ENCODE measurements at places on chromosomes 2 and 18. TPM values are rescaled to one million over a fixed set of nuclear protein-coding genes. Genes with fewer than 3 reads are reported as not detected.
A peak's percentile ranks its signal among the peaks of the same experiment; 100 is the strongest.

The SLC20A1 gene
- 47.8 TPM for total RNA-seq

GRCh38 chr2:207896525-207897285 is 127.0 kb upstream of the FZD5 start:
- no peak overlapping the region for H3K27ac ChIP-seq
- H3K36me3 ChIP-seq: no peaks in the 10 kb centered on the region
- no peaks in the 10 kb centered on the region for H3K27me3 ChIP-seq
- no peak for DNase-seq
- H3K4me1 ChIP-seq: no peaks in the 10 kb centered on the region
- no peak overlapping the region for H3K4me3 ChIP-seq

GRCh38 chr2:120815292-120815691 is 79.6 kb downstream of the GLI2 start:
- no peak overlapping the region for H3K4me3 ChIP-seq
- no peaks in the 10 kb centered on the region for H3K27me3 ChIP-seq
- H3K27ac ChIP-seq: no peak overlapping the region
- H3K4me1 ChIP-seq: peaks cover 29% of the 10 kb centered on the region

- H3K27ac ChIP-seq: peak overlapping the region; percentile 61
- no peak for DNase-seq
- H3K36me3 ChIP-seq: no peaks in the 10 kb centered on the region
- peaks cover 65% of the 10 kb centered on the region for H3K4me1 ChIP-seq
These were observed 46.0 kb downstream of the TNS1 start for GRCh38 chr2:217956586-217957457.

The VWC2L gene
- 0.87 TPM for total RNA-seq

DNA sequence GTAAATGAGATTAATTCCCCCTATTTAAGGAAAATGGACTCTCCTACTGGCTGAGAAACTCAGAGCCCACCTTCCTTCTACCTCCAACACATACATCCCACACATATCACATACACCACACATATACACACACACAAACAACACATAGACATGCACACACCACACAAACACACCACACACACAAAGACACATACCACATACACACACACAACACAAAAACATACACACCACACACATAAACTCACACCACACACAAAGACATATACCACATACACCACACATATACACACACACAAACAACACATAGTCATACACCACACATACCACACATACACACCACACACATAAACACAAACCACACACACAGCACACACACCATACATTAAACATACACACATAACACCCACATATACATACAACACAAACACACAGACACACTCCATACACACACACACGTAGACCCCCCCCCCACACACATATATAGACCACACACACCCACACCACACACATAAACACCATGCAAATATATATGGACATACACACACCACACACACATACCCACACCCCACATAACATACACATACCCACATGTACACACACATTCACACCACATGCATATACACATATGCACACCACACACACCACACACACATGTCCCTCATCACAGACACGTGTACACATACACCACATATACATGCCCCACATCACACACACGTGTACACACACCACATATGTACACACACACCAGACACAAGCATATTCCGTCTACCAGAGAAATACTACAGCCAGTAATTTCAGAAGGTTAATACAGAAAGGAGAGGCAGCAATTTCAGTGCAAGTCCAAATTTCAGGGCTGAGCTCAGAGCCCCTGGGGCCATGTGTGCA is 204.3 kb downstream of the SNTG2 start:
- H3K27me3 ChIP-seq: no peaks in the 10 kb centered on the region
- H3K4me1 ChIP-seq: no peaks in the 10 kb centered on the region
- H3K4me3 ChIP-seq: no peak overlapping the region
- DNase-seq: no peak
- no peaks in the 10 kb centered on the region for H3K36me3 ChIP-seq

- no peak overlapping the region for H3K27ac ChIP-seq
- DNase-seq: no peak
- no peak overlapping the region for H3K4me3 ChIP-seq
These were observed 50.6 kb downstream of the PMAIP1 start for GRCh38 chr18:59950215-59950944.

The EHBP1 gene
- 99.5 TPM for total RNA-seq

DNA sequence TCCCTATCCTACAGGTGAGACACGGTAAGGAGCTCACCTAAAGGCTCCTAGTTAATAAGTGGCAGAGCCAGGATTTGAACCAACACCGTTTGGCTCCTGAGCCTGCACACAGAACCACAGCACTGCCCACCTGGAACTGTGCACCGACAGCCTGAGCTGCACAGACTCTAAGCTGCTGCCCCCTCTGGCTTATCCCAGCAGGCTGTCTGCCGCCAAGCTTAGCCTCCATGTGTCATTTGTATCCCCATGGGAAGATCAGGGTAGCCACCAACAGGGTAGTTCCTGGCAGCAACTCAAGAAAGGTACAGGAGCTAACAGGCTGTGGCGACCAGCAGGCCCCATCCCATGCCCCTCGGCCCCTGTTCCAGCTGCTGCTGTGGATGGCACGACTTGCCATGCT is 135.7 kb downstream of the LRRC30 start:
- no peaks in the 10 kb centered on the region for H3K36me3 ChIP-seq
- H3K4me1 ChIP-seq: peaks cover 7% of the 10 kb centered on the region
- H3K27me3 ChIP-seq: no peaks in the 10 kb centered on the region
- no peak overlapping the region for H3K27ac ChIP-seq

The WDR43 gene
- total RNA-seq: 52.0 TPM

The ATP5F1A gene
- 479 TPM for total RNA-seq

- no peaks in the 10 kb centered on the region for H3K4me1 ChIP-seq
- no peak overlapping the region for H3K27ac ChIP-seq
- H3K27me3 ChIP-seq: no peaks in the 10 kb centered on the region
- peak; percentile 42 for DNase-seq
- H3K4me3 ChIP-seq: peak overlapping the region; percentile 42
These were observed 21.2 kb upstream of the NAB1 start for GRCh38 chr2:190627448-190628412.

- DNase-seq: no peak
- no peaks in the 10 kb centered on the region for H3K36me3 ChIP-seq
- H3K4me3 ChIP-seq: no peak overlapping the region
- no peaks in the 10 kb centered on the region for H3K27me3 ChIP-seq
- no peak overlapping the region for H3K27ac ChIP-seq
- peaks cover 20% of the 10 kb centered on the region for H3K4me1 ChIP-seq
These were observed 132.7 kb downstream of the ALPK2 start for GRCh38 chr18:58496231-58496630.

GRCh38 chr2:206154197-206154596 is 5.0 kb downstream of the NDUFS1 start:
- H3K27me3 ChIP-seq: no peaks in the 10 kb centered on the region
- H3K4me3 ChIP-seq: no peak overlapping the region
- DNase-seq: no peak
- H3K27ac ChIP-seq: no peak overlapping the region
- H3K36me3 ChIP-seq: no peaks in the 10 kb centered on the region

The UGT1A4 gene
- total RNA-seq: not detected

- DNase-seq: no peak
- no peaks in the 10 kb centered on the region for H3K4me1 ChIP-seq
- H3K4me3 ChIP-seq: no peak overlapping the region
- no peaks in the 10 kb centered on the region for H3K36me3 ChIP-seq
These were observed 97.3 kb upstream of the MYCN start for GRCh38 chr2:15842758-15843666.

GRCh38 chr2:32937602-32938448 is 8.9 kb upstream of the LTBP1 start:
- H3K4me1 ChIP-seq: no peaks in the 10 kb centered on the region
- no peak overlapping the region for H3K4me3 ChIP-seq
- H3K27me3 ChIP-seq: no peaks in the 10 kb centered on the region
- H3K36me3 ChIP-seq: no peaks in the 10 kb centered on the region
- no peak for DNase-seq

DNA sequence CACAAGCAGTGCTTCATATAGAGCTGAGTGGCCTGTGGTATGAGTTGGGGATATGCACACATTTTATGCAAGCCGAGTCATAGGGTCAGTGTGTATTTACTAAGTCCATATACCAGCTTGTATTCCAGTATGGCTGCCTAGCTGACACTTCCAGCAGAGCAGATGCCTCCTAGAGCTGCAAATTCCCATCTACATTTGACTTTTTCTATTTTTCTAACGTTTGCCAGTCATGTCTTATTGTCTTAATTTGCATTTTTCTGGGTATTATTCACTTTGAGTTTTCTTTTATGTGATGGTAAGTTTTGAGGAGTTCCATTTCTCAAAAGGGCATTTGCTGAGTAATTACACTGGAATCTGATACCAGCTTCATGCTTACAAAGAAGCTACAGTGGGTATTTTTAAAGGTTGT is 334.5 kb upstream of the CDH2 start:
- H3K36me3 ChIP-seq: no peaks in the 10 kb centered on the region

The BMP10 gene
- total RNA-seq: not detected

The CHRND gene
- 0.16 TPM for total RNA-seq

The LHCGR gene
- total RNA-seq: 7.5 TPM

DNA sequence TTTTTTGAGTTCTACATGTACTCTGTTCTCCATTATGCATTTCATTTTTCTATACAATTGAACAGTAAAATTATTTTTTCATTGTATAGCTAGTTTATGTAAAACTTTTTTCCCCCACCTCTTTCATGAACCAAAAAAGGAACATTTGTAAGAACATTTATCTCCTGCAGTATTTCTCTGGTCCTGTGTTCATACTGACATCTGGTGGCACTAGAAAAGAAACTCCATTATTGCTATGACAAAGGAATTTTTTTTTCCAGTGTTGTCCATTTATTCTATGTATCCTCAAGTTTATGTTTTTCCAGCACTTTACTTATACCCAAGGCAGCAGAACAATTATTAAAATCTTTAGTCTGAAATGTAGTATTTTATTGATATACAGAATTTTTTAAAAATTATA is 27.4 kb upstream of the CHAC2 start:
- no peaks in the 10 kb centered on the region for H3K27me3 ChIP-seq
- H3K27ac ChIP-seq: no peak overlapping the region
- H3K4me1 ChIP-seq: no peaks in the 10 kb centered on the region

- H3K4me1 ChIP-seq: no peaks in the 10 kb centered on the region
- H3K27ac ChIP-seq: no peak overlapping the region
- H3K27me3 ChIP-seq: no peaks in the 10 kb centered on the region
- H3K4me3 ChIP-seq: no peak overlapping the region
- no peaks in the 10 kb centered on the region for H3K36me3 ChIP-seq
These were observed 11.2 kb downstream of the FAP start for GRCh38 chr2:162232027-162232426.

GRCh38 chr2:237341872-237342271 is 72.1 kb downstream of the COL6A3 start:
- no peaks in the 10 kb centered on the region for H3K36me3 ChIP-seq
- H3K4me1 ChIP-seq: no peaks in the 10 kb centered on the region
- no peak for DNase-seq
- H3K4me3 ChIP-seq: no peak overlapping the region

GRCh38 chr2:237287872-237288271 is 126.1 kb downstream of the COL6A3 start:
- no peaks in the 10 kb centered on the region for H3K36me3 ChIP-seq
- DNase-seq: no peak
- H3K27me3 ChIP-seq: no peaks in the 10 kb centered on the region

DNA sequence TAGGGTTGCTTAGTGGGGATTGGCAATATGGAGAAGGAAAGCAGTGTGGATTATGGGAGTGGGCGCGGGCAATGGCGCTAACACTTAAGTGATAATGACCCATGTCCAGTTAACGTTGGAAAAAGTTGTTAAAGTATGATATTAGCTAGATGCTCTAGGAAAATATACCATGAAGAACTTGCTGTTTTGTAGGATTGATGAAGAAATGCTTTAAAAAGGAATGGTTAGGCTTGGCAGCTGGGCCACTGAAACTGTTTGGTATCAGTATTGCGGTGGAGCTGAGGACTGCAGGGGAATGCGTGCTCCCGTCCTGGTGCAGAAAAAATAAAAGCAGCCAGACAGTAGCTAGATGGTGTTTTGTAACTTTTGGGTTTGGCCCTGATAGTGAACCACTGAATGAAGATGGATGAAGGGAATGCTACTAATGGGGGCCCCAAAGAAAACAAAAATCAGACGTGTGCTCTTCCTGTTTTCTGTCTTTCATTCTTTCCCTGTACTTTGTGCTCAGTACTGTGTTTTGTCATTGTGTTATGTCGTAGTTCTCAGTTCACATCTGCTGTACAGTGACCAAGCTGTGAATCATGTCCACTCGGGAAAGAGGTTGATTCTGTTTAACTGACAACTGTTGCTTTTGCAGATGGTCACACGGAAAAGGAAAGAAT is 999 bp downstream of the INSIG2 start:
- no peaks in the 10 kb centered on the region for H3K27me3 ChIP-seq
- peak overlapping the region; percentile 79 for H3K4me3 ChIP-seq
- H3K27ac ChIP-seq: peak overlapping the region; percentile 79
- DNase-seq: peak; percentile 44
- H3K4me1 ChIP-seq: no peaks in the 10 kb centered on the region

The ALPG gene
- 0.93 TPM for total RNA-seq

DNA sequence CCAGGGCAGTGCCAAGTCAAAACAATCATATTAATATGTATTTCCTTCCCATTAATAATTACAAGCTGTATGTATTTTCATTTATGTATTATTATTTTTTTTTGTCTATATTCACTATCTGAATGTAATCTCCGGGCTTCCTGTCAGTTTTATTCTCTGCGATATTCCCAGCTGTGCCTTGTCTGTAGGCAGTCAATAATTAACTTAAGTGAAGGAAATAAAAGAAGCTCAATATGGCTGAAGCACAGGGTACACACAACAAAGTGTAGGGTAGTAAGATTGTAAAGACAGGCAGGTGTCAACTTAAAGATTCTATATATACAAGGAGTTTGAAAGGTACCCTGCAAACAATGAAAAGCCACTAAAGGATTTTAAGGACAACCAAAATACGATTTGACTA is 122.9 kb downstream of the ROCK1 start:
- DNase-seq: no peak
- no peaks in the 10 kb centered on the region for H3K27me3 ChIP-seq
- no peaks in the 10 kb centered on the region for H3K4me1 ChIP-seq

The LONRF2 gene
- total RNA-seq: 17.7 TPM

The OSR1 gene
- 8.9 TPM for total RNA-seq

The KIAA2012 gene
- total RNA-seq: 1.3 TPM

GRCh38 chr2:179954026-179954425 is 53.1 kb downstream of the CWC22 start:
- H3K27me3 ChIP-seq: no peaks in the 10 kb centered on the region
- no peaks in the 10 kb centered on the region for H3K4me1 ChIP-seq

The HOXD13 gene
- total RNA-seq: 0.31 TPM

The SERPINB10 gene
- not detected for total RNA-seq
